Mesangial cell (primary cell): ENCODE measurements at places on chromosomes 16 and 17. TPM values are rescaled to one million over a fixed set of nuclear protein-coding genes. Genes with fewer than 3 reads are reported as not detected.

The IL21R gene
- total RNA-seq = 2.8 and 3.9 TPM in 2 replicates

The ARHGAP23 gene
- 57.2 and 134 TPM in 2 replicates for total RNA-seq

The NECAB2 gene
- total RNA-seq = 1.3 TPM in 1 of 2 replicates, not detected in the other

The CD79B gene
- 0.76 TPM in 1 of 2 replicates, not detected in the other for total RNA-seq

The OR1F1 gene
- total RNA-seq = not detected in 2 replicates

The SPG7 gene
- total RNA-seq = 113 and 119 TPM in 2 replicates

The B3GNT9 gene
- total RNA-seq = 5.7 and 13.3 TPM in 2 replicates

The HCRT gene
- total RNA-seq = not detected in 2 replicates

The ARHGDIG gene
- total RNA-seq = 0.33 and 0.89 TPM in 2 replicates

The CFAP97D1 gene
- total RNA-seq = not detected in 2 replicates

The KRT38 gene
- total RNA-seq = not detected in 2 replicates

The CD300LF gene
- total RNA-seq = not detected in 2 replicates

The ABCA3 gene
- total RNA-seq = 7.8 and 33.0 TPM in 2 replicates

The KRT222 gene
- total RNA-seq = 0.16 and 1.3 TPM in 2 replicates

The CCL16 gene
- not detected in 2 replicates for total RNA-seq

The GPRC5B gene
- 7.7 and 19.8 TPM in 2 replicates for total RNA-seq

The HBQ1 gene
- total RNA-seq = 4.9 TPM in 1 of 2 replicates, not detected in the other

The CES3 gene
- under 0.01 and 0.38 TPM in 2 replicates for total RNA-seq

The SLX4 gene
- 4.2 and 7.5 TPM in 2 replicates for total RNA-seq

The KRT13 gene
- not detected in 2 replicates for total RNA-seq

The USH1G gene
- not detected in 2 replicates for total RNA-seq

The CSH2 gene
- not detected in 2 replicates for total RNA-seq
